B cell (primary cell): ENCODE measurements at places on chromosomes 11 and 22.

DNA sequence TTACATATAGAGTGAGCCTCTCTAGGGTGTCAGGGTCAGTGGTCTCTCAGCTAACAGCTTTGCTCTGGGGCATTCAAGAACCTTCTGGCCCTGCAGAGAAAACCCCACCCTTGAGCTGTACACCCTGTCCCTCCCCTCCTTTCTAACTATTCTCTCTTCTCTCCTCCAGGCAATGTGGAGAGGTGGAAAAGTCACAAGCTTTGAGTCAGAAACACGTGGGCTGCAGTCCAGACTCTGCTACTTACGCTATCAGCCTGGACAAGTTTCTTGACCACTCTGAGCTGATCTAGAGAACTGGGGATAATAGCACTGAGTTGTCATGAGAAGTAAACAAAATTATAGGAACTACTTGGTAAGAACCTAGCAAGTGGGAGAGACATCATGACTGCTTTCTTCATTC lies 10.7 kb upstream of the FAM83F start:
- DNase-seq = no peak

DNA sequence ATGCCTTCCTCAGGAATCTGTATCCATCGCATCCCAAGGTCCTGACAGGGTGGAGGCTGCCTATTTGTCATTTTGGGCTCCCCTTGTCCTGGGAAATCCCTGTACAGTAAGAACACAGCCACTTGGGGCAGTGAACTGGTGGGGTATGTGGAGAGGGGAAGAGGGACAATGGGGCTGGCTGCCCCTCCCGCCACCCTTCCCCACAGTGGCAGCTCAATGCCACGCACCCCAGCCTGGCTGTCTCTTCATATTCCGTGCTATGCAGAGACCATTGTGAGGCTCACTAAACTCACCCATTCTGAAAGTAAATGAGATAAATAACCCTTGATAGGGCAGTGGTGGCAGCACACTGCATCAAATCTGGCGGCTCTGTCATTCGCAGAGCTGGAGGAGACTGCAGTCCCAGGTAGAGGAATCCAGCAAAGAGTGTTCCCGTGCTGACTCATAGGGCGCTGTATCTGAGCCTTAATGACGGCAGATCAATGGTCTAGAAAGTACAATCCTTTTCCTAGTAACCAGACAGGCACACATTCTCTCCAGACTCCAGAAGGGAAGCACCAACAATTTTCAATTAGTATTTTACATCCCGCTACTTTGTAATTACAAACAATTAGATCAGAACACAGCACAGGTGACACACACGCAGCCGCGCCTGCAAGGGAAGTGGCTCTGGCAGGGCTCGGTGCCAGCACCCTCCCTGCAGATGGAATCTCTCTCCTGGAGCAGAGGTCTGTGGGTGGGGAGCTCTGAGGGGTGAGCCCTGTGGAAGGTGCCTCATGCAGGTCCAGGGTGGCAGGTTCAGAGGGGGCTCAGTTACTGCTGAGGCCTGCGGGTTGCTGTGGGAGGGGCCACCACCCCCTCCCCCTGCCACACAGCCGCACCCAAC lies 167.9 kb upstream of the B3GAT1 start:
- DNase-seq = no peak

GRCh38 chr11:93541884-93542810 lies 1.0 kb downstream of the SMCO4 start:
- peak; percentile 63 for DNase-seq

DNA sequence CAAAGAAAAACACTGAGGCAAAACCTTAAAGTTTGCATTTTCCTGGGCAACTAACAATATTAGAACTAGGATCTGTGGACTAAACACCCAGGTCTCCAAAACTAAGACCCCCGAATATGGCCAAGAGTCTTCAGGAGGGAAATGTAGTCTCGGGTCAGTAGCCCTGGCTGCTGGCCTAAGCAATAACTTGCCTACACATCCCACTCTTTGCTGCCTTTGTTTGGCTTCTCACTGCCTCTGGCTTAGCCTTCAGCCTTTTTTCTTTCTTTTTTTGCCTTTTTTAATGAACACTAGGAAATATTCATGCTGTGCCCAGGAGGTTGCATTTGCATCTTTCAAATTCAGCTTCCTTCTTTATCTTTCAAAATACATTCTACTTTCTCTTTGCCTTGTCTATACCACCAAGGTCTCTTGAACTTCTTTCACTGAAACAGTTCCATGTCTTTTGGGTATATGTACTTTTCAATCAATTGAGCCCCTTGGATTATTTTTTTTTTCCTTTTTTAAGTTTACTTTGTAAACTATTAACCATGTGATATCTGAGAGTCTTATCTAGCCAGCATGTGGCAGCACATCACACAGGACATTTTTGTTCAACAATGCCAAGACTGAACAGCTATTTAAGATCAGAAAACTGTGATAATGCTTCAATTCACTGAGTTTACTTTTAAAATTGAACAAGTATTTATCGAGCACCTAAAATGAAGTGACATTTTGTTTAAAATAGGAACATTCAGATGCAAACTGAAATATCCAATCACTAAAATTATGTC lies 165.0 kb upstream of the TRPC6 start:
- DNase-seq = no peak

DNA sequence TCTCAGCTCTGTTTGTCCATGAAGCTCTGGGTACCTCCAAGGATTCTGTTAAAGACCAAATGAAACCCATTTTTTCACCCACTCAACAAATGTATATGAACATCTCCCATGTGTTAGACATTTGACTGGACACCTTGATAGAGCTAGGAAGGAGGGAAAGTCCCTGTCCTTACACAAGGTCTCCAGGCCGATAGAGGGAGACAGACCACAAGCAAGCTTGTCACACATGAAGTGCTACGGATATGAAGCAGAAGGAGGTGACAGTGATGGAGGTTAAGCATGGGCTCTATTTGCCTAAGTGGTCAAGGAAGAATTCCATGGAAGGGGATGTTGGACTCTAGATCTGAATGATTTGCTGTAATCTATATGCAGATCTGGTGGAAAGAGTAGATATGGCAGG lies 138.5 kb downstream of the MYO18B start:
- no peak for DNase-seq

GRCh38 chr11:11442791-11443190 lies 89.7 kb upstream of the CSNK2A3 start:
- no peak for DNase-seq

GRCh38 chr22:48318575-48319320 lies 1508.9 kb downstream of the BRD1 start:
- no peak for DNase-seq

GRCh38 chr11:103920933-103921332 lies 115.5 kb upstream of the DDI1 start:
- DNase-seq = no peak

DNA sequence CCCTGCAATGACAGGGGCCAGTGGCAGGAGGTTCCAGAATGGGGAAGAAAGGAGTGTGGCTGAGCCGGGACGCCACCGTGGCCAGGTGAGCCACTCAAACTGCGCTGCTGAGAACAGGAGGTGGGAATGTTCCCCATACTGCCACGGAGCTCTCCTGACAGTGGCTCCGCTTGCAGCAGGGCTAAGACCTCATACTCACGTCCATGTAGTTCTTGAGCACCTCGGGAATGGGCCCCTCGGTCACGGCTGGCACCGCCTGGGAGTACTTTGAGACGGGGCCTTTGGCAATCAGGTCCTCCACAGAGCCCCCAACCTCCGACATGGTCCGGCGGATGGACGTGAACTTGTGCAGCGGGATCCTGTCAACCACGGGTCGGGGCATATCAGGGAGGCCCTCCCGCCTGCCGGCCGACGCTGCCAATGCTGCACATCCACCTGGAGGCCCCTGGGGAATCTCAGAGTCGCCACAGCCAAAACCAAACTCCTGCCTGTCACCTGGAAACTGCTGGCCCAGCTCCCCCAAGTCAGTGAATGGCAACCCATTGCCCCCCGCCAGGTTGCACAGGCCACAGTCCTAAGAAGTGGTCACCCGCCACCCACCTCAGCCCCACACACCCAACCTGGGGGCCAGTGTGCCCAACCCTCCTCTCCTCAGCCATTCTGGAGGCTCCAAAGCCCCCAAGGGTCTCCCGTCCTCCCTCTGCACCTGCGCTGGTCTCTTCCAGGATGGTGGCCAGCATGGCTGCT lies 2.4 kb downstream of the CTSD start:
- no peak for DNase-seq

- DNase-seq = no peak
These were observed 20.3 kb upstream of the YPEL1 start for GRCh38 chr22:21755851-21756284.

DNA sequence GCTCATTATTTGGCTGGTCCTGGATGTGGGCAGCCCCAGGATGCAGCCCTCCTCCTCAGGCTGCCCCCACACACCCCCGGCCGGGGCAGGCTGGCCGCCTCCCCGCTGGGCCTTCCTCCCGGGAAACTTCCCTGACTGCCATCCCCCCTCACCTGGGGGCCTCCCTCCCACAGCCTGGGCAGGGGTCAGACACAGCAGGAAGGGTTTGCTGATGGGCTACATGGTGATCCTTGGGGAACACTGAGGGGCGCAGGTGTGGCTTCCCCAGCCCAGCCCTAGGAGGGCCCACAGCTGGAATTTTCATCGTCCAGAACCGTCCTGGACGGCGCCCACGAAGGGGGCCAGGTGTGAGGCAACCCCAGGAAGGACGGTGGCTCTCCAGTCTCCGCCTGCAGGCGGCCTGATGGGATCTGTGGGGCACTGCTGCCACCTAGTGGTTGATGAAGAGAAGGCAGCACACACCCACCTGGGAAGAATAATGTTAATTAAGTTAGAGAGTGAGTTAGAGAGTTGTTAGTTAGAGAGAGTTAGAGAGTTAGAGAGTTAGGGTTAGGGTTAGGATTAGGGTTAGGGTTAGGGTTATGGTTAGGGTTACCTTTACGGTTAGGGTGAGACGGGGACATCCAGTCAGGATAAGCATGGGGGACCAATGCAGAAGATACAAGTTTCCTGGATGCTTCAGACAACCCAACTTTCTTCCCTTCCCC lies 75.9 kb upstream of the PRR5 start:
- peak; percentile 80 for DNase-seq
